ENCODE measurements at places on chromosomes 11 and 22.

DNA sequence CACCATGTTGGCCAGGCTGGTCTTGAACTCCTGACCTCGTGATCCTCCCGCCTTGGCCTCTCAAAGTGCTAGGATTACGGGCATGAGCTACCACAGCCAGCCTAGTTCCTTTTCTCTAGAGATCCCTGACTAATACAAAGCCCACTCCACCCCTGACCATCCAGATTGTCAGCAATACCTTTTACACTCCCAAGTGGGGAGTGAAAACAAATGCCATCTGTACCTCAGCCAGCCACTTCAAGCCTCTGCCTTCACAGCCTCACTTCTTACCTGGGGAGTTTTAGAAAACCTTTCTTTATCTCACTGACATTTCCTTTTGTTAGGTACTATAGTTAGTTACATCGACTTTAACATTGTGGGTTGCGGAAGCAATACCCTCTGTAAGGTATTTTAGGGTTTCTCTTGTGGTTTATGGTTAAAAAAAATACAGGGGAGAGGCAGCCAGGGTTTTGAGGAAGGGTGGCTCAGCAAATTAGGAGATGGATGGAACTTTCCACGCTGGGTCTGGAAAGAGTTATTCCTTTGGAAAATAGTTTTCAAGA, 8.9 kb downstream of the TOM1 start:
- DNase-seq = no peak

DNA sequence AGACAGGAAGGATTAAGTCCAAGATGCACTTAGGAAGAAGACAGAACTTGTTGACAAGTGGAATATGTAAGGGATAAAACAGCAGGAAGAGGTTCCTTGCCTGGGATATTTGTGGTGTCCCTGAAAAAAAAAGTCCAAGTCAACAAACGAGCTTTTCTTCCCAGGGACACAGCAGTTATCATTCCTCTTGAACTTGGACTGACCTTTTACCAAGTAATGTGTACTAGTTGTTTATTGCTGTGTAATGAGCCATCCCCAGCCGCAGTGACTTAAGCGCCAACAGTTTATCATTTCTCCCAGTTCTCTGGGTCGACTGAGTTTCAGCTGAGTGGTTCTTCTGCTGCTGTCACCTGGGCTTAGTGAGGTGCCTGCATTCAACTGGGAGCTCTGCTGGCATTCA, 37.0 kb downstream of the KREMEN1 start:
- DNase-seq = no peak

GRCh38 chr11:109096266-109096665, 325.7 kb upstream of the C11orf87 start:
- no peak for DNase-seq

DNA sequence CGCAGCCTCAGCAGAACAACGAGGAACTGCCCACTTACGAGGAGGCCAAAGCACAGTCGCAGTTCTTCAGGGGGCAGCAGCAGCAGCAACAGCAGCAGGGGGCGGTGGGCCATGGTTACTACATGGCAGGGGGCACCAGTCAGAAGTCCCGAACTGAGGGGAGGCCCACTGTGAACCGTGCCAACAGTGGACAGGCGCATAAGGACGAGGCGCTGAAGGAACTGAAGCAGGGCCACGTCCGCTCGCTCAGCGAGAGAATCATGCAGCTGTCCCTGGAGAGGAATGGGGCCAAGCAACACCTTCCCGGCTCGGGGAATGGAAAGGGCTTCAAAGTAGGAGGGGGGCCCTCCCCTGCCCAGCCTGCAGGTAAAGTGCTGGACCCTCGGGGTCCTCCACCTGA, 31.6 kb downstream of the AMOTL1 start:
- DNase-seq = no peak

DNA sequence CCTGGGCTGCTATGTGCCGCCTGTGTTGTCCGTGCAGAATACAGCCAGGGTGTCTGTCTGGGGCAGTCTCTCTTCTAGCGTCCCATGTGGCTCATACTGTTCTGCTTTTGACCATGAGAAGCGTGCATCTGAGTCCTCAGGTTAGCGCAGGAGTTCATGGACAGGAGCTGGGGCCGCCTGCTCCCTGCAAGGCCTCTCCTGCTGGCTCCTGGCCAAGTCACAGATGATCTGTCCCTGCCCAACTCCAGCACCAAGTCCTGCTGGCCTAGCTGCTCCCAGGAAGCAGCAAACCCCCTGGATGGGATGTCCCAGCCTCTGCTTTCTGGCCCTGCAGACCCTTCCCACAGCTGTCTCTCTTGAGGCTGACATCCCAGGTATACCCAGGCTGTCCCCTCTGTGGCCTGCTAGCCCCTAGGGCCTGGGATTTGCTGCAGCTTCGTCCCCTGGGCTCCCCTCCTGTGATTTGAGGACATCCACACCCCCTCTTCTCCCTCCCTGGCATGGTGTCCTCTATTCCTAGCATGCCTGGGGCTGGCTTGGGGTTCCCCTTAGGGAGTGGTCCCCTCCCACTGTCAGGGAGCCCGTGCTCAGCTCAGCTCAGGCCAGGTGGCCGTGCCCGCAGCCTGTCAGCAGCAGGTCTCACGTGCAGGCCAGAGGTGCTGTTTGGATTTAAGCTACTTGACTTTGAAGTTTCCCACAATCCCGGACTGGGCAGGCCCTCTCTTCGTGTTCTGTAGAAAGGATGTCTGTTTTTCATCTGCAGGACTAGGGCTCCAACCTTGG, 17.8 kb downstream of the PRR5 start:
- no peak for DNase-seq

DNA sequence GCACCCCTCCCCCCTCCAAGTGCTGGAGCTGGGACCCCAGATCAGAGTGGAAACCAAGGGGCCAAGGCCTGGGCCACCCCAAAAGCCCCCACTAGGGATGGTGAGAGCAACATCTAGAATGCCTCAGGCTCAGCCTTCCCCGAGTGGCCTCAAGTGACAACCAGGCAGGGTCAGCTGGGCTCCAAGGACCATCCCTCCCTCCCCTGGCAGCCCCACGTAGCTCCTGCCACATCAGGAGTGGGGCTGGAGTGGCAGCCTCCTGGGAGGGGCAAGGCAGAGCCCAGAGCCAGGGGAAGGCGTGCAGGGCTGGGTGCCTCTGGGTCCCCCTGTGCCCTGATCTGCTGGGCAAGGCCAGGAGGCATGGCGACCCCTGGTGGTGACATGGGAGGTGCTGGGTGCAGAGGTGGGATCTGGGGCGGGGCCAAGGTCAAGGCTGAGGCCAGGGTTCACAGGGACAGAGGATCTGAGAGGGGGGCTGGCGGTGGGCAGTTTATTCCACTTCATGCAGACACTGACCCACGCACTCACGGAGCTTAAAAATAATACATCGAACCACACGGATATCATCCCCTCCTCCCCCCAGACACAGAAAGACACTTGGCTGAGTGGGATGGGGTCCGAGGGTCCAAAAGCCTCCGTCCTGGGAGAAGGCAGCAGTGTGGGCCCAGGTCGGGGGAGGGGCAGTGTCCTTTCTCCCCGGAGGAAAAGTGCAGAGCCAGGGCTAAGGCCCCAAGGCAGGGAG, 15.8 kb upstream of the EHD1 start:
- DNase-seq = peak; percentile 92

- no peak for DNase-seq
Observed at GRCh38 chr22:49648053-49648452, 179.6 kb downstream of the BRD1 start.

DNA sequence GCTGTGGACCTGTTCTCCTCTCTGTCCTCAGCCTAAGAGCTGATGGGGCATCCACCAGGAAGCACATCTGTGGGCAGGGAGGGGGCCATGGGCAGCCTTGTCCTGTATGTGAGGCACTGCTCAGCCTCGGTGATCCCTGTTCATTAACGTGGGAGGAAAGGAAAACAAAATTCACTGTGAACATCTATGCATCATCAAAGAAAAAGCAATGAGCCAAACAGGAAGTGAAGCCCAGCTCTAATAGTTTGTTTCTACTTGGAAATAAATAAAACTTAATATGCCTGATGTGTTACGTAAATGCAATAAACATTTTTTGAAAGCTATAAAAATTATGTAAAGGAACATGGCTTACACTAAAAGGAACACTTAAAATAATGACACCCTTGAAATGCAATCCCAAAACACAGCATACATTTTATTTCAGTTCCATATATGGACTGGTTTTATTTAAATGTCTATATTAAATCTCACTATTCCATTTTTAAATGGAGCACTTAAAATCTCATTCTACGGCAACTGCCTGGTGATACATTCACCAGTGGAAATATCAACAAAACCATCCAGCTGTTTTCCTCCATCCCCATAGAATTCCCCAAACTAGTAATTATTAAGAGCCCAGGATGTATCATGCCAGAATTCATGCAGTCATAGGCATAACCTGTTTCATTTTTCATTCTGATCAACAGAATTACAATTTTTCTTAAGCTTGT, 78.3 kb downstream of the ZNF280B start:
- no peak for DNase-seq

GRCh38 chr11:38835966-38836365, 2237.9 kb upstream of the RAG2 start:
- DNase-seq = no peak

DNA sequence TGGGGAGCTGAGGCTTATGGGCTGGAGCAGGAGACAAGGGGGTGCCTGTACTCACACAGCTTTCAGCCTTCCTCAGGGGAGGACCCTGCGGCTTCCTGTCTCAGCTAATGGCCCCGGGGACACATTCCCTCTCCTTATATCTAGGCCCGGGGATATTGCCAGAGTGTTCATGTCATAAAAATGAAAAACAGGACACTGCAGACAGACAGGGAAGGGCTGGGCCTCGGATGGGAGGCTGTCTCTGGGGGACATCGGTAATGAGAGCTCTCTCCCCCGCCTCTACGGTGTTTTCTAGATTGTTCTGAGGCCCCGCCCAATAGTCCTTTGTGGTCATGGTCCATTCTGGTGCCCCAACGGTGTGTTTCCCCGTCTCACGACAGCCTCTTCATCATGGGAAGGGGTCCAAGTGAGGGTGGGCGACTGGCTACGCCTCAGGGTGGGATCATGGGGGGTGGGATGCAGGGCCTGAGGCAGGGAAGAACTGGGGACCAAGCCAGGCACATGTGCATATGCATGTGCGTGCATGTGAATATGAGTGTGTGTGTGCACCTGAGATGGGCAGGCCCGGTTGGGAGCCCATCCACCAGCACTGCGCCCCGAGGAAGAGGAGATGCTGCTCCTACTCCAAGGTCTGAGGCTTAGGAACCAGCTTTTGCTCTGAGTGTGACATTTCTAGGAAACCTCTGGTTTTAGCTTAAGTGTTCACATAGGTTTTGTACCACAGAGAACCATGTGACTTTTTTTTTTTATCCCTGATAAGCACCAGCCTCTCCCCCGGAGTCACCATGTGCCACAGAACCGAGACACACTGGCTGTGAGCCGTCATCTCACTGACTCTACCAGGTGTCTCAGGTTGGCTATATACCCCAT, 5.3 kb downstream of the ARVCF start:
- DNase-seq = no peak

- no peak for DNase-seq
Observed at GRCh38 chr11:27874998-27875830, 175.0 kb upstream of the BDNF start.

- DNase-seq = no peak
Observed at GRCh38 chr11:113260096-113260425, 54.3 kb upstream of the TTC12 start.

- DNase-seq = no peak
Observed at GRCh38 chr11:71241721-71242259, 10.6 kb downstream of the SHANK2 start.

DNA sequence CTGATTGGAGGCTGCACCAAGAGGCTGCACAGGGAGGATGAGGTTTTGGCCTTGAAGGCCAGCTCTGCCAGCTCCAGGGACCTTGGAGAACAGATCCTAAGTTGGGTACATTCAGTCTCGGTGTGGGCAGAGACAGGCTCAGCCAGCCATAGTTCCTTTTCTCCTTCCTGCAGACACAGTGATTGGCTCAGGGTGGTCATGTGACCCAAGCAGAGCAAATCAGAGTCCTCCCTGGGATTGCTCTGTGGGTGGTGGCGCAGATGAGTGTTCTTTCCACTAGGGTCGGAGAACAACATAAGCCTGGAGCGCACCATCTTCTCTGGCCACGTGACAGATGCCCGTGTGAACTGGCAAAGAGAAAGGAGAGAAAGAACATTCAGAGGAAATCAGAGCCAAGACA, 47.1 kb upstream of the CCND1 start:
- no peak for DNase-seq

DNA sequence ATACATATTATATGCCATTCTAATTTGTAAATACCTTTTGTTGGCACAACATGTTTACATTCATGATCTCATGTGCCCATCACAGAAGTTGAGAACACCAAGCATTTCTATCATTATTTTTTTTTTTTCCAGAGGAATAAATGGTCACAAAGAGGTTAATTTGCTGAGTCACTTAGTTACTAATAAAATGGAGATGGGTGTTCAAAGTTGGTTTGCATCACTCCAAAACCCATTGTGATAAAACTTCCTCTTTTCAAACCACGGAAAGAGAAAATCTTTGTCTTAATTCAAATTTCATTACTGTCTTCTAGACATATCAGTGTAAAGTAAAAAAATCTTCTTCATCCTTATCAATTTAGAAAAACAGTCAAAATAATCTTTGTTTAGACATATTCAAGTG, 636.8 kb upstream of the CCDC179 start:
- no peak for DNase-seq

GRCh38 chr11:111937844-111938243, 701 bp downstream of the DIXDC1 start:
- DNase-seq = no peak

DNA sequence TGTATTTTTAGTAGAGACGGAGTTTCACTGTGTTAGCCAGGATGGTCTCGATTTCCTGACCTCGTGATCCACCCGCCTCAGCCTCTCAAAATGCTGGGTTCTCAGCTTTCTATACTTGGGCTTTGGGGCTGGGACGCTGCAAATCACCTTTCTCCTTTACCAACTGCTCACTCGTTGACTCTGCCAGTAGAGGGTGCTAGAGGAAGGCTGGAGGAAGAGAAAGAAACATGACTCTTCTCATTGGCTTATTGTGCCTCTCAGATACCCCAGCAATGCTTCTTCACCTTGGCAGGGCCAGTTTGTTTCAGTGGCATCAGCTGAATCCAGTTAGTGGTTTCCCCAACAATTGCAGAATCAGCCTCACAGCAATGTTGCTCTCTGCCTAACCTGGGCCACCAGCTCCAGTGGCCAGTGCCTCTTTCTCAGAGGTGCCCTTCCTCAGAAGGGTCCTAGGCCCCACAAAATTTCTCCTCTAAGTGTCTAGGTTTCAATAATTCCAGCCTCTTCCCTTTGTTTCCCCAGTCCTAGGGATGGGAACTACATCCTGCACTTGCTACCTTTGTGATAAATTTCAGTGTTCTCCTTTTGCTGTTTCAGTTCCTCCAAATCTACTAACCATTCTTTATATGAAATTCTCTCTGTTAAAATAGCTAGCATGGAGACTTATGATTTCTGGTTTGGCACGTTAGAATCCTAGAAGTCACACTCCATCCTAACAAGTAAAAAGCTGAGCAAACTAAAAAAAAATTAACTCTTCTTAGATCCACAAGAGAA, 71.5 kb upstream of the VSTM5 start:
- no peak for DNase-seq

GRCh38 chr11:123546515-123546914, 107.9 kb downstream of the SCN3B start:
- DNase-seq = no peak

GRCh38 chr11:56846631-56847576, 98.4 kb upstream of the OR9G4 start:
- no peak for DNase-seq

Measured in stimulated activated CD4-positive, alpha-beta T cell treated with anti-CD3 and anti-CD28 coated beads, Interleukin-15, amount 100 ng/mL, for 1 hour (primary cell).